Posterior cingulate gyrus (tissue), 11 donors: ENCODE measurements at places on chromosomes 4 and X.

GRCh38 chr4:128658214-128658631 is 151.3 kb upstream of the JADE1 start:
- DNase-seq: no peak

DNA sequence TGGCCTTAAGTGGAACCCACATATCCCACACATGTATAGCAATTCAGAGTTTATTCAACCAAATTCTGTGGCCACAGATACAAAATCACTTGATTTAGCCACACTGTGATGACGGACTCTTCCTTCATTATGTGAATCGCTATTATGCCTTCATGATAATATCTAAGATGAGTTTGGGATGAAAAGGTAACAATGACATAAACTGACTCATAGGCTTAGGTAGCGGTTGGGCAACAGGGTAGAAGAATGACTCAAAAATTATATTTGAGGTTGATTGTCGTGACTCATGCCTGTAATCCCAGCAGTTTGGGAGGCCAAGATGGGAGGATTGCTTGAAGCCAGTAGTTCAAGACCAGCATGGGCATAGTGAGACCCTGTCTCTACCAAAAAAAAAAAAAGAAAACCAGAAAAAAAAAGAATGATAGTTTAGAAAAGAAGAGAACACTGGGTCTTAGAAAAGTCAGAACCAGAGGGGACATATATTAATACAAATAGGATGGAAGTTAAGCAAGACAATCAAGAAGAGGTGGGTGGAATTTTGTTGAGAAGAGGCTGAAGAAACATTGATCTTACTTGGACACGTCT is 70.4 kb upstream of the USP9X start:
- no peak for DNase-seq

DNA sequence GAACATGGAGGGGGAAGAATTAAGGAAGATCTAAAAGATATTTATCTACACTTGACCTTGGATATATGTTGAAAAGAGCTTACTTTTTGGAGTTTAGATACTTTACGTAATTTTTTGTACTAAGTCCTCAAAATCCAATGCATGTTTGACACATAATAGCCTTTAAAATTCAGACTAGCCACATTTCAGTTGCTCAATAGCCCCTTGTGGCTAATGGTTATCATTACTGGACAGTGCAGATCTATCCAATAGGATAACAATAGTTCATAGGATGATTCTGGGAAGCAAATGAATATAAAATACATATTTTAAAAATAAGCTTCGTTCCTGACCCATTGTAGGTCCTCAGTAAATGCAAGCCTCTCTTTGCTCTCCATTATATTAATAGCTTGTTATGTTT is 13.8 kb downstream of the AP1AR start:
- DNase-seq: no peak

- DNase-seq: no peak
These were observed 119.7 kb downstream of the PCDH7 start for GRCh38 chr4:30839583-30840520.

DNA sequence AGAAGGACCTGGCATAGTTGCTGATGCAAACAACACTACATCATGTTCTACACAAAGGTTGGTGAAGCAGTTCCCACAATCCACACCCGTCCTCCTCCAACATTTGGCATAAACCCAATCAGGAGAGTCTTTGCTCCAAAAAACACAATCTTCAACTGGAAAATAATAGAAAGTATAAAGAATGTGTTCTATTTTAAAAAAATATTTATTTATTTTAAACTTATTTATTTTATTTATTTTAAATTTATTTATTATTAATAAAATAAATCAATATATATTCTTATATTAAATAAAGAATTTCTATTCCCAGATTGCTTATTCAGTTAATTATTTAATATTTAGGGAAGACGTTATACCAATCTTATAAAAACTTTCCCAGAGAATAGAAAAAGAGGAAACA is 1753.7 kb upstream of the AGA start:
- no peak for DNase-seq

DNA sequence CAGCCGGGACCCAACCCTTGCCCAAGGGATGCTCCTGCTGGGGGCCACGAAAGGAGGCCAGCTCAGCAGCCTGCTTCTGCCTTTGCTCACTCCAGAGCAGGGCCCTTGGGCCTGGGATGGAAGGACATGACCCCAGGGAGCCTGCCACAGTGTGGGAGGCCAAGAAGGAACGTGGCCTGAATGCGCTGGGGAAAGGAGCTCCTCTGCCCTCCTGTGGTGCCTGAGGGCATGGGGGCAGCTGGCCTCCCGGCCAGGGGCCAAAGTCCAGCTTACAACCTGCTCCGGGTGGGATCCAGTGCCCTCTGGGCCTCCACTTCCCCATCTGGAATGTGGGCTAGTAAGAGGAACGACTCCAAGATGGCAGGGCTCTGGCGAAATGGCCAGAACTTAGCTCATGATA is 2.0 kb upstream of the ATP2B3 start:
- no peak for DNase-seq
